ENCODE measurements at places on chromosomes 12 and 14.
A peak's percentile ranks its signal among the peaks of the same experiment; 100 is the strongest.

DNA sequence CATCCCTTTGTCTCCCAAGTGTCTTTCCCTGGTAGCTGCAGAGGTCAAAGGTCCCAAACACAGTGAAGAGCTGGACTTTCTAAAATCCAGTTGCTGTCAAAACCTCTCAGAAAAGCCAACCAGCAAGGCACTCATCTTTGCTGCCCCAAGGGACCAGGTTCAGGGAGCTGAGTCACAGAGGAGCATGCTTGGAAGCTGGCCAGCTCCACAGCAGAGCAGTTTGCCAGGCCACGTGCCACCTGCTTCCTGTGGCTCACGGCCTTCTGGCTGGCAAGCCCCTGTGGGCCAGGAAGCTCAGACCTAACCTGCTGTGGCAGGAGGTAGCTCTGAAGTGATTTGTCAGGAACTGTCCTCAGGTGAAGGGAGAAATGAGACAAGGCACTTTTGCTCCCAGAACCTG, 3.6 kb downstream of the ISCU start:
- DNase-seq: peak; percentile 36

DNA sequence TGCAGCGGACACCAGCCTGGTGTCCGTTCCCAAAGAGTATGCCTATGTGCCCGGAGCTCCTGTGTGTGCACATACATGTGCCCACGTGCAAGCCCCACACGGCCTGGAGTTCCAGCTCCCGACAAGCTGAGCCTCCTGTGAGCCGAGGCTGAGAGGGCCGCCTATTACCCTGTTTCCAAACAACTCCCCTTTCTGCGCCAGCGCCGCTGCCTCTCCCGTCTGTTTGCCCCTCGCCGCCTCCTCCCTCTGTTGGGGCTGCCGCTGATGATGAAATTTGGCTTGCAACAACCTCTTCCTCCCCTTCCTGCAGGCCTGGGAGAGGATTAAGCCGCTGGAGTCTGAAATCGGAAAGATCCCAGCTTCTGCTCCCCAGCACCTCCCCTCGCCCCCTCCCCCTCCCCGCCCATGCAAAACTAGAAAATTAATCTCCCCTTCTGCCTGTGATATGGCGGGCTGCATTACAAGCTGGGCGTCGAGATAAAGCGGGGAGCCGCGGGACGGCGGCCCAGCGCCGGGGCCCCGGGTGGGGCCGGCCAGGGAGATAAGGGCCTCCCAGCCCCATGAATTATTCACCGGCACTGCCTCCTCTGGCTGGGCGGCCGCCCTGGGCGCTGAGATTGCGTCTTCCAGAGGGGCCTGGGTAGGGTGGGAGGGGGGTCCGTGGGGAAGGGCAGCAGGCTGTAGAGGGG, 6.8 kb upstream of the ASIC1 start:
- no peak for DNase-seq

- no peak for DNase-seq
These were observed 182.9 kb upstream of the FAR2 start for GRCh38 chr12:28966046-28966780.

- DNase-seq: peak; percentile 7
These were observed 70.1 kb downstream of the PHETA1 start for GRCh38 chr12:111298582-111299436.

- no peak for DNase-seq
These were observed 62.4 kb downstream of the TMX1 start for GRCh38 chr14:51302295-51303030.

- no peak for DNase-seq
These were observed 4.9 kb downstream of the TC2N start for GRCh38 chr14:91862417-91862816.

Measured in stimulated activated CD4-positive, alpha-beta T cell treated with anti-CD3 and anti-CD28 coated beads, Interleukin-1b, Interleukin-23, amount 100 ng/mL, for 1 hour (primary cell).